ENCODE measurements at places on chromosomes 13 and 19.

DNA sequence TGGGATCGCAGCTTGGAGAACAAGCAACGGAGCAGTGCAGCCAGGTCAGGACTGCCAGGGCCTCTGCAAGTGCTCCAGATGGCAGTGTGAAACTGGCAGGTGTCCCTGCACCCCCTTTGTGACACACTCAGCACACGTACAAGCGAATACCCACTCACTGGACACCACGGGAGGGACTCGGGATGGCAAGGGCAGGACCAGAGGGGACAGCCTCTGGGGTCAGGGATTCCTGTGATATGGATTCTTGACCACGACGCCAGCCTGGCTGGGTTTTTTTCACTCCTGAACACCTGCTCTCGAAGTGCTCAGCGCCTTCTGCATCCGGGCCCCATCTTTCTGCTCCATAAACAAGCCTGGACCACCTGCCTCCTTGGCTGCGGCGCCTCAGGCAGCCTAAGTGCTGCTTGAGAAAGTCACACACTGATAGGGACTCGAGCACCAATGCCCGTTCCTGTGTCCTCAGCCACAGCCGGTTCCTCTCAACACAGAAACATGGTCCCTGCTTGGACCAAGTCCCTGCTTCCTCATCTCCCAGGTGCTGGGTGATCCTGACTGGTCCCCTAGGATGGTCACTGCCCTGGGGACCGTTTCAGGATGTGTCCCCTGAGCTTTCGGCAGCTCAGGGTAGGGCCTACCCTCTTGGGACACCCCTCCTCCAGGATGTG lies 22.0 kb downstream of the ELAVL1 start:
- no peak overlapping the region for H3K27ac ChIP-seq
- no peaks in the 10 kb centered on the region for H3K27me3 ChIP-seq
- H3K36me3 ChIP-seq, result peaks cover 17% of the 10 kb centered on the region
- DNase-seq, result no peak
- no peak overlapping the region for H3K4me3 ChIP-seq

DNA sequence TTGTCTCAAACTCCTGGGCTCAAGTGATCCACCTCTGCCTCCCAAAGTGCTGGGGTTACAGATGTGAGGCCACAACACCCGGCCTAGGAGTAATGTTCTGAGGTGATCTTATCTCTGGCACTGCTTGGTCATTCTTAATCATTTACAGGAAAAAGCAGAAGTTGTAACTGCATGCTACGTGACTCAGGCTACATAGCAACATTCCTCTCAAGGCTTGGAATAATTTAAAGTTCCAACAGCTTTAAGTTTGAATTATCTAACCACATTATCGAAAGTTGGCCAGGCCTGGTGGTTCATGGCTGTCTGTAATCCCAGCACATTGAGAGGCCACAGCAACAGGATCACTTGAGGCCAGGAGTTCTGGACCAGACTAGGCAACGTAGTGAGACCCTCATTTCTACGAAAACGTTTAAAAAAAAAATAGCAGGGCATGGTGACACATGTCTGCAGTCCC lies 3.9 kb upstream of the B9D2 start:
- no peaks in the 10 kb centered on the region for H3K36me3 ChIP-seq
- H3K27ac ChIP-seq, result peak overlapping the region; percentile 65
- no peak for DNase-seq
- H3K27me3 ChIP-seq, result no peaks in the 10 kb centered on the region
- no peak overlapping the region for H3K4me3 ChIP-seq
- peaks cover 20% of the 10 kb centered on the region for H3K4me1 ChIP-seq

DNA sequence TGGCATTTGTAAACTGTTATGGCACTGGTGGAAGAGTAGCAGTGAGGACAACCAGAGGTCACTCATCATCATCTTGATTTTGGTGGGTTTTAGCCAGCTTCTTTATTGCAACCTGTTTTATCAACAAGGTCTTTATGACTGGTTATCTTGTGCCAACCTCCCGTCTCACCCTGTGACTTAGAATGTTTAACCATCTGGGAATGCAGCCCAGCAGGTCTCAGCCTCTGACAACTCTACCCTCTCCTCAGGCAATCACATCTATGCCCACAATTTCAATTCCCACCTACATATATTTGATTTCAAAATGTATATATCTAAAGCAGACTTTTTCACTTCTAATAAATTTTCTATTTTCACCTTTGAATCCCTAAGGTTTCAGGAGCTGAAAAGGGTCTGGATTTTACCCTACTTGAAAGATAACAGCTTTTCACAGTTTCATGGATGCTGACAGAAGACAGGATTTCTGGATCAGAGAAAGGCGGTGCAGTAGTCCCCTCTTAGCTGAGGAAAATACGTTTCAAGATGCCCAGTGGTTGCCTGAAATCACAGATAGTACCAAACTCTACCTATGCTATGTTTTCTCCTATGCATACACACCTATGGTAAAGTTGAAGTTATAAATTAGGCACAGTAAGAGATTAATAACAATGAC lies 1171.8 kb downstream of the DIAPH3 start:
- no peaks in the 10 kb centered on the region for H3K36me3 ChIP-seq
- no peak overlapping the region for H3K27ac ChIP-seq
- DNase-seq, result no peak
- no peaks in the 10 kb centered on the region for H3K4me1 ChIP-seq

GRCh38 chr13:26200811-26201210 lies 21.3 kb downstream of the RNF6 start:
- no peaks in the 10 kb centered on the region for H3K4me1 ChIP-seq
- no peaks in the 10 kb centered on the region for H3K27me3 ChIP-seq
- DNase-seq, result no peak
- peaks cover 7% of the 10 kb centered on the region for H3K36me3 ChIP-seq
- H3K27ac ChIP-seq, result no peak overlapping the region

DNA sequence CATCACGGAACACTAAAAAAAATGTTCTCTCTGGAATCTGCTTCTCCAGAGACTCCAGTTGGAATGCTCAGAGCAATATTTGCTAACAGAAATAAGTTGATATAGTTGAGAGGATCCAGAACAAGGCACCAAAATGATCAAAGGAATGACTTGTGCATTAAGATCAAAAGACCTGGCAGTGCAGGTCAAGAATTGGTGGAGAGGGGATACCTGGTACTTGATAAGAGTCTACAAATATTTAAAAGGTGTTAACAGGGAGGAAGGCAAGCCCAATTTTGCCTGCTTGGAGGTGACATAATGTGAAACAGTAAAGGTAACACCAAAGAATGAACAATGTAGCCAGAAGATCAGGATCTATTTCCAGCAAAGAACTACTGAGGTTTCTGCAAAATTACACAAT lies 20.0 kb upstream of the TNFRSF19 start:
- no peak overlapping the region for H3K27ac ChIP-seq
- H3K4me3 ChIP-seq, result no peak overlapping the region
- no peak for DNase-seq
- peaks cover 28% of the 10 kb centered on the region for H3K4me1 ChIP-seq
- H3K36me3 ChIP-seq, result no peaks in the 10 kb centered on the region

- no peak for DNase-seq
- H3K27me3 ChIP-seq, result no peaks in the 10 kb centered on the region
- H3K27ac ChIP-seq, result no peak overlapping the region
- no peak overlapping the region for H3K4me3 ChIP-seq
Observed at GRCh38 chr13:42883771-42884467, 102.5 kb downstream of the FAM216B start.

DNA sequence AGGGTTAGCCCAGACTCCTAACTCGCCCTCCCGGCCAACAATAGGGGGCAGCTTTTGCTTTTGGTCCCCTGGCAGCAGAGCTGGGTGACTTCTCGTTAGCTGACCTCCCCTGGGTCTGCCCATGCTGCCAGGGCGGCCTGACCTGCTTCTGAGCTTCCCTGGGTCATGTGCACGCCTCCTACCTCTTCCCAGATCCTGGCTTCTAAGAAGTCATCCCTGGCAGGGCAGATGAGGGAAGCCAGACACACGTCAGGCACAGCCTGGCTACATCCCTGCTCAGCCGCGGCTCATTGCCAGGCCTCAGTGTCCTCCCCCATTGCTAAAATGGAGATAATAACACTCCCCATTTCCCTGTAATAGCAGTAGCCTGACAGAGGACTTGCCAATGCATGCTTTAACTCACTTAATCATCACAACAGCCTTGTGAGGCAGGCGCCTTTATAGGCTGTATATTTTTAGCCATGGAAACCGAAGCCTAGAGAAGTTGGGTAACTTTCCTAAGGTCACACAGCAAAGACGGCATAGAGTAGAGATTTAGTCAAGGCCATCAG lies 2.1 kb downstream of the KCNK6 start:
- peaks cover 44% of the 10 kb centered on the region for H3K4me1 ChIP-seq
- peak overlapping the region; percentile 86 for H3K4me3 ChIP-seq
- H3K36me3 ChIP-seq, result peaks cover 11% of the 10 kb centered on the region
- H3K27ac ChIP-seq, result peak overlapping the region; percentile 93
- no peak for DNase-seq
- no peaks in the 10 kb centered on the region for H3K27me3 ChIP-seq

All from esophagus squamous epithelium (tissue), 5 donors.